Tibial nerve (tissue), 4 donors: ENCODE measurements at places on chromosomes 16 and 17. TPM values are rescaled to one million over a fixed set of nuclear protein-coding genes. Genes with fewer than 3 reads are reported as not detected.

ABCC11 gene
- not detected for total RNA-seq

MYH1 gene
- not detected for total RNA-seq

ABHD15 gene
- total RNA-seq = 32.7 TPM

ITGAL gene
- 3.3 TPM for total RNA-seq

EVPLL gene
- not detected for total RNA-seq

PIRT gene
- total RNA-seq = not detected

RASD1 gene
- total RNA-seq = 250 TPM

DNA sequence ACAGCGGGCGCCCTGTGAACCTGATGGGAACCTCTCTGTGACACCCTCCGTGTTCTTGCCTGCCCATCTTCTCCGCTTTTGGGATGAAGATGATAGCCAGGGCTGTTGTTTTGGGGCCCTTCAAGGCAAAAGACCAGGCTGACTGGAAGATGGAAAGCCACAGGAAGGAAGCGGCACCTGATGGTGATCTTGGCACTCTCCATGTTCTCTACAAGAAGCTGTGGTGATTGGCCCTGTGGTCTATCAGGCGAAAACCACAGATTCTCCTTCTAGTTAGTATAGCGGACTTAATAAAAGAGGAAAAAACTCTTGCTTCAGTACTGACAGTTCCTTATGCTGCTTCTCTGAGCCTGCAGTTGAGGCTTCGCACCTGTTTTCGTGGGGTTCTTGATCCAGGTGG lies 10.5 kb downstream of the CDK5RAP3 start:
- no peak overlapping the region for H3K27ac ChIP-seq
- no peak for DNase-seq
- H3K27me3 ChIP-seq = no peaks in the 10 kb centered on the region
- H3K4me1 ChIP-seq = peaks cover 10% of the 10 kb centered on the region
- peaks cover 23% of the 10 kb centered on the region for H3K36me3 ChIP-seq
- H3K4me3 ChIP-seq = no peak overlapping the region

DNA sequence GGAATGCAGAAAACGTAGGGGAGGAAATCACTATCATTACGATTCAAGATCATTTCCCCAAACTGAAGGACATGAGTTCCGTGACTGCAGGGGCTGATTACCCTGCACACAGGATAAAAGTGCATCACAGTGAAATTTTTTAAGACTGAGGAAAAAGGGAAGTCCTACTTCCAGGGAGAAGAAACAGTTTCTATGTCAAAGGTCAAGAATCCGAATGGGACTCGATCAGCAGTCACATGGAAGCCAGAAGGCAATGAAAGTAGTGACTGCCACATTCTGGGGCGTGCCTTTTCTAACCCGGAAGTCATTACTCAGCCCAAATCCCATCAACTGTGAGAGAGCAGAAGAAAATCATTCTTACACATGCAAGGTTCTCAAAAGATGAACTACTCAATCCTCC lies 12.1 kb downstream of the ZZEF1 start:
- no peak overlapping the region for H3K27ac ChIP-seq
- no peaks in the 10 kb centered on the region for H3K36me3 ChIP-seq
- H3K4me3 ChIP-seq = no peak overlapping the region
- H3K4me1 ChIP-seq = peaks cover 9% of the 10 kb centered on the region

DNA sequence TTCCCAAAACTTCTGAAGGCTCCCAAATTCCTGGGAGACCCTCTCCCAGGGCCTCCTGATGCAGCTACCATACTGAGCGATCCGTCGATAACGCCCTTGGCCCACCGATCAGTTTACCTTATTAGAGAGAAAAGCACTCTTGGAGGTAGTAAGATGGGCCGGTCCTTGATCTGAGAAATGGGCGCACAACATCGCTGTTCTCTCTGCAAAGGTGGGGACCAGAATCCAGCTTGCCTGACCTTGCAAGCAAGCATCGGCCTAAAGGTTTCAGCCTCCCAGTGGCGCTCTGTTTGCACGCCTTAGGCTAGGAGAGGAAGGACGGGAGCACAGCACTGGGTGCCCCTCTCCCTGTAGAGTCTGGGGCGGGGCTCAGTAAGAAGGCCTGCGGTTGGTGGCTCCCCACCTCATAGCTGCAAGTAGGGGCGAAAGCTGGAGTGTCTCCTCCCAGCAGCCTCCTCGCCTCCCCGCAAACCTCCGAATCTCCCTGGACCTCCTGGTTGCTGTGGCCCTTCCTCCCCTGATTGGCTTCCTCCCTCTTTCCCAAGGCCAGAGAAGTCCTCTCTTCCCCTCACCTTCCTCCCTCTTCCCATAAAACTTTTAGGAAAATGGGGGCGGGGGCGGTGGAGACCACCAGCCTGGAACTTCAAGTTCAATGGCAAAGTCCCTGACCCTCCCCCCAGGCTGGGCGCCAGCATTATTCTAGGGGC lies at the start of gene PRAC1:
TSS of gene PRAC1 (minus strand) at position 318 of the 707 bp plus-strand sequence. CDS start at position 192, 126 bp downstream.
- H3K4me3 ChIP-seq = no peak within 1 kb of the TSS
- DNase-seq = no peak
- H3K36me3 ChIP-seq = no peaks in the 10 kb centered on the region
- H3K4me1 ChIP-seq = peaks cover 4% of the 10 kb centered on the region

DNA sequence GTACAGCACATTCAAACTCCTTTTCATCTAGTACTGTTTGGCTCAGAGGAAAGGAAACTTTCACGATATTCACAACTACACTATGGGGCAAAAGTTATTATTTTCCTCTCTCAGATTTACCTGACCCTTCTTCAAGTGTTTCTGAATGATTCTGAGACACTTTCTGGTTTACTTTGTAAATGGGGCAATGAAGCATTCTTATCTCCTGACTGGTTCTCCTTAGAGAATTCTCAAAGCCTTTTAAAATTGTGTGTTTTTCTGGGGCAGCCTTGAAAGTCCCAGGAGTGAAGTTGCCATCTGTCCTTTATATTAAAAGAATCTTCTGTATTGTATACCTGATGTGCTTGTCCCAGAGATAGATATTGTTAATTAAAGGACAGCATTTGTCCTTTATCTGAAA lies 264.9 kb downstream of the FTO start:
- no peaks in the 10 kb centered on the region for H3K27me3 ChIP-seq
- no peak for DNase-seq
- H3K27ac ChIP-seq = no peak overlapping the region
- H3K4me3 ChIP-seq = no peak overlapping the region
- no peaks in the 10 kb centered on the region for H3K36me3 ChIP-seq

DNA sequence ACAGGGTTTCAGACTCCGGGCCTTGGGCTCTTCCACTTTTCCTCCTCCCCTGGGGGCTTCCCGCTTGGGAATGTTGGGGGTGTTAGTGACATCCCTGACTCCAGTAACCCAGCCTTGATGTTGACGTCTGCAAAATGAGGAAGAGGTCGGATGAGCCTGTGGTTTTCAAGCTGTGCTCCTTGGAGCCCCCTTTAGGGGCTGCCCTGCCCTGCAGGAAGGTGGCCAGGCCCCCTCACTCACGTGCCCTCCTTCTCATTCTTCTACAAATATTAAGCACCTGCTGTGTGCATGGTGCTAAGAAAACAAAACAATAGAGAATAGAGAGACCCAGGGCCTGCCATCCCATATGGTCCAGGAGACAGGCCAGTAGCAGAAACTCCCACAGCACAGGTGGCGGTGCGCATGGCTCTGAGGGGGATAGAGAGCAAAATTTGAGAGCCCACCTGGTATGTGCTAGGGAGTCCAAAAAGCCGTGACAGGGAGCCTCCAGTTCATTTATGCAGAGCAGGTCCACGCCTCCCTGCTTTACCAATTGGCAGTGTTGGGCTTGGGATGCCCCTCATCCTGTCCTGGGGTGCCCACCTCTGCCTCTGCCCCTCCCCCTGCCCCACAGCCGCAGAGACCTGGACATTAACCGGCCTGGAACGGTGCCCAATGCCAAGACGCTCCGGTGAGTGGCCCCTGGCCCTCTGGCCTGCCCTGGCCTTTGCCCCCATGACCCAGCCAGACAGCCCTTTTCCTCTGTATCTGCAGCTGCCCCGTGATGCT lies 7.4 kb downstream of the NDRG4 start:
- no peak overlapping the region for H3K4me3 ChIP-seq
- H3K27me3 ChIP-seq = peaks cover 1% of the 10 kb centered on the region
- no peak overlapping the region for H3K27ac ChIP-seq
- H3K36me3 ChIP-seq = no peaks in the 10 kb centered on the region
- no peak for DNase-seq
- no peaks in the 10 kb centered on the region for H3K4me1 ChIP-seq

- no peaks in the 10 kb centered on the region for H3K4me1 ChIP-seq
- no peak for DNase-seq
- no peak overlapping the region for H3K27ac ChIP-seq
- peaks cover 78% of the 10 kb centered on the region for H3K36me3 ChIP-seq
Observed at GRCh38 chr17:80918731-80919130, 72.9 kb upstream of the CHMP6 start.

GRCh38 chr17:73591296-73592078 lies 52.8 kb downstream of the SDK2 start:
- H3K27me3 ChIP-seq = no peaks in the 10 kb centered on the region
- DNase-seq = no peak
- no peaks in the 10 kb centered on the region for H3K36me3 ChIP-seq

DNA sequence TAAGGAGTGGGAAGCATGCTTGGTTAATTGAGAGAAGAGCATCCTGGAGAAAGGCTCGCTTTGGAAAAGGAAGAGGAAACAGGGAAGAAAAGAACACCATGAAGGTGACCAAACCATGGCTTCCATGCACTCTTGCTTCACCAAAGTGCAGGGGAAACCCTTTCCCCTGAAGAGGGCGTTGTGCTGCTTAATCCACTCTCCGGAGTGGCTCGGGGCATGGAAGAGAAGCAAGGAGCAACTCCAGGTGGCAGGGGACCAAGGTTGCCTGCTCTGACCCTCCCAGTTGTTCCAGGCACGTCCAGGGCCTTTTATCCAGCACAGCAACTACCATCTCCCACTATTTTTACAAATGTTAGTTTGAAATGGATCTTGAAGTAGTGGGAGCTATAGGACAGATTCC lies 108.1 kb downstream of the STX8 start:
- H3K27me3 ChIP-seq = no peaks in the 10 kb centered on the region
- no peak overlapping the region for H3K27ac ChIP-seq
- DNase-seq = no peak
- no peak overlapping the region for H3K4me3 ChIP-seq

DNA sequence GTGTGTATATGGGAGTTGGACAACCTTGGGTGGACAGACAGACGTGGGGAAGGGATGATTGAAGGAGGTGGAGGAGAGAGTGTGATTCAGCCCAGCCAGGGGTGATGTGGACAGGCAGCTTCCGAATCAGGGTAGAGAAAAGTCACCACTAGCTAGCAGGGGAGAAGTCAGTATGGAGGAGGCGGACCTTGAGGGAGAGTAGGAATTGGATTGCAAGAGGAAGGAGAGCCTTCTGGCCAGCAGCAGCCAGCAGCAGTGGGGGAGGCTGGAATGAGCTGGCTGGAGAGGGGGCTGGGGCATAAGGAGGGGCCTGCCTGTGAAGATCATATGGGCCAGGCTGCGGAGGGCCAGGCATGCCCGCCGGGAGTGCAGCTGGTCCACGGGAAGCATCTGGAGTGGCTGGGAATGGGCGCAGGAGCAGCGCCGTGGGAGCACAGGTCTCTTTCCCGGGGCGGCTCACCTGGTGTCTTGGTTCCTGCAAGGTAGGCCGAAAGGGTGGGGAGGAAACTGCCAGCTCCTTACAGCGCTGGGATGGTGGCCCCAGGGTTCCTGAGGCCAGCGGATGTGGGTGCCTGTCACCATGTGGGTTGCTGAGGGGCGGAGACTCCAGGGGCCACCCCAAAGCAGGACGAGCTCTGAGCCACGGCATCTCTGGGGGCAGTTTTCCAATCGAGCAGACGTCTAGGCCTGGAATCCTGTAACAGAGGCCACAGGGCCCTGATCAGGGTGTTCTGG lies 235.3 kb downstream of the SEC14L1 start:
- no peaks in the 10 kb centered on the region for H3K27me3 ChIP-seq
- H3K4me3 ChIP-seq = peak overlapping the region; percentile 3
- peak overlapping the region; percentile 15 for H3K27ac ChIP-seq
- H3K36me3 ChIP-seq = no peaks in the 10 kb centered on the region

DNA sequence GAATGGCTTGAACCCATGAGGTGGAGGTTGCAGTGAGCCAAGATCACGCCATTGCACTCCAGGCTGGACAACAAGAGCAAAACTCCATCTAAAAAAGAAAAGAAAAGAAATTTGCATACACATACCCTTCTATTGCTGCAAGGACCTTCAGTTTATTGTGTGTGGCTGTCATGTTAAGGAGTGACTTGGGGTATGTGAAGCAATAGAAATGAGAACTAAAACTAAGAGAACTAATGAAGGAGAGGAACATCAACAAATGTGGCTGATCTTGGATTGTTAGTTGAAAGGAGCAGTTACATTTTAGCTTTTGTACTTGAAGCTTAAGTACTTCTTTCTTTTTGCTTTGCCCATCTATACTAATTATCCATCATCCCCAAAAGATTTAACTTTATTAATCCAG lies 12.7 kb upstream of the NSRP1 start:
- no peak for DNase-seq
- peaks cover 7% of the 10 kb centered on the region for H3K4me1 ChIP-seq
- no peaks in the 10 kb centered on the region for H3K36me3 ChIP-seq
- H3K27ac ChIP-seq = no peak overlapping the region
- H3K4me3 ChIP-seq = no peak overlapping the region
- H3K27me3 ChIP-seq = no peaks in the 10 kb centered on the region

- no peak overlapping the region for H3K4me3 ChIP-seq
- no peaks in the 10 kb centered on the region for H3K36me3 ChIP-seq
- H3K27ac ChIP-seq = peak overlapping the region; percentile 44
- DNase-seq = no peak
- H3K27me3 ChIP-seq = no peaks in the 10 kb centered on the region
Observed at GRCh38 chr16:48317614-48318315, 67.4 kb downstream of the SIAH1 start.

GRCh38 chr16:17062676-17063075 lies 408.1 kb downstream of the XYLT1 start:
- DNase-seq = no peak
- H3K4me3 ChIP-seq = no peak overlapping the region
- no peaks in the 10 kb centered on the region for H3K27me3 ChIP-seq
- no peaks in the 10 kb centered on the region for H3K36me3 ChIP-seq

DNA sequence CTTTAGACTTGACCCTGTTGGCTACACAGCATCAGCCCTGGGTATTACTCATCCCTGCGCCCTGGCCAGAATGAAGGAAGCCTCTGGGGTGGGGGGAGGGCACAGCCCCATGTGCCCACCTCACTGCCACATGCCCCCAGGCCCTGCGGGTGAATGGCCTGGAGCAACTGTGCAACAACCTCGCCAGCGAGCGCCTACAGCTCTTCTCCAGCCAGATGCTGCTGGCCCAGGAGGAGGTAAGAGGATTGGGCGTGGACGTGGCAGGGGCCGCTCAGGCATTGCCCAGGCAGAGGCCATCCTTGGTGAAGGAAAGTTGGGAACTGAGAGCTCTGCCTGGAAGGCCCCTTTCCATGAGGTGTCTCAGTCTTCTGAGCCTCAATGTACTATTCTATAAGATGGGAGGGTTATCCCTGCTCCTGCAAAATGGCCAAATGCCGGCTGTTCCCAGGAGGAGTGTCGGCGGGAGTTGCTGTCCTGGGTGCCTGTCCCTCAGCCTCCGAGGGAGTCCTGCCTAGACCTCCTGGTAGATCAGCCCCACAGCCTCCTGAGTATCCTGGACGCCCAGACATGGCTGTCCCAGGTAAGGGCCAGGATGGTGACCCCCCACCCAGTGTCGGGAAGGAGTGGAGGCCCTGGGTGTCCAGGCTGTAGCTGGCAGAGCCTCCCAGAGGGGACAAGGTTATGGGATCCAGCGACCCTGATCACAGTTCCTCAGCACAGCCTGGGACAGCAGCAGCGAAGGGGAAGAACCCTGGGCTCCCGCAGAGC lies 8.9 kb downstream of the MYO15B start:
- no peak overlapping the region for H3K4me3 ChIP-seq
- peaks cover 7% of the 10 kb centered on the region for H3K4me1 ChIP-seq
- no peaks in the 10 kb centered on the region for H3K36me3 ChIP-seq
- no peak for DNase-seq
- no peaks in the 10 kb centered on the region for H3K27me3 ChIP-seq
